Activated T-cell treated with anti-CD3 and anti-CD28 coated beads, Interleukin-2, amount 50 U/mL, for 4 hours (primary cell): ENCODE measurements at places on chromosomes 1 and 21.

- no peak for DNase-seq
Measured at GRCh38 chr1:37305108-37305507, 169.3 kb upstream of the ZC3H12A start.

DNA sequence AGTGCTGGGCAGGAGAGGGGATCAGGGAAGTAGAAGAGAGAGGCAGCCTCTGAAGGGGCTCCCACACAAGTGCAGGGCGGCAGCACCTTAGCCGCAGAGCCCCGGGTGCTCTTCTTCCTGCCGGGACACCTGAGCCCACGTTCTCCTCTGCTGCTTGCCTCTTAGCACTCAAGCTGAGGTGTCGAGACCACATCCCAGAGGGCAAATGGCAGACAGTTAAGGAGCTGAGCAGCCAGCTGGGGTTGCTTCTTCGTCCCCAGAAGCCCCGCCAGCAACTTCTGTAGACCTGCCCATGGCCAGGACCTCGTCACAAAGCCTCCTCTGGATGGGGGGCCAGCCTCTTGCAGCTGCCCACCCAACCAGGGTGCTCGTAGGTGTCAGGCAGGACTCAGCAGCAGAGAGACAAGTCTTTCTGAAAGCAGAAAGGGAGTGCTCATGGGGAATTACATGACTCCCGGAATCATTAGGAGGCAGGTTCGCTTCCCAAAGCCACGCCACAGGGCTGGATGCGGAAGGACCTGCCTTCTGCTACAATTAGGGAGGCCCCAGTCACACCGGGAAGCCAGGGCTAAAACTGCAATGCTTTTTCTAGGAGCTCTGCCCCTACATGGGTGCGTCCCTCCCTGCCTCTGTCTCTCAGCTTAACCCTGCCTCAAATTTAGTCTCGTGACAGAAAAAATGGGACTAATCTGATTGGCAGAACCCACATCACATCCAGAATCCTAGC lies 141.4 kb upstream of the RAB4A start:
- DNase-seq = no peak

GRCh38 chr1:58515794-58516401 lies 30.6 kb downstream of the OMA1 start:
- no peak for DNase-seq

GRCh38 chr1:173527151-173527826 lies 50.2 kb downstream of the PRDX6 start:
- no peak for DNase-seq

DNA sequence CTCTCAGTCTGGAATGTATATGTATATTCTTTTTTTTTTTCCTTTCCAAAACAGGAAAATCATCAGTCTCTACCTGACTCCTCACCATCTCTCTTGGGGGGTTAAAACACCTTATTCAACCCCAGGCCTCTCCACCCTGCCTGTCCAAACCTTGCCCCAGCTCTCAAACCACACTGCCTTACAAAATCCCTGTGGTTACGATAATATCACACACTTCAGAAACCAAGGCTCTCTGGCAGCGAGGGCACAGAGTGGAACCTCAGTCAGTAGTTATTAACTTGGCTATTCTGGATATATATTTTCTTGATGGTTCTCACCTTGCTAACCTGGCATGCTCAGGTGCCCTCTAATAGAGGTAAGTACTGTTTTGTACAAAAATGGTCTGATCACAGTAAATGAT lies 24.7 kb downstream of the KIAA0040 start:
- DNase-seq = no peak

- DNase-seq = no peak
Measured at GRCh38 chr1:58392083-58392482, 154.4 kb downstream of the OMA1 start.

DNA sequence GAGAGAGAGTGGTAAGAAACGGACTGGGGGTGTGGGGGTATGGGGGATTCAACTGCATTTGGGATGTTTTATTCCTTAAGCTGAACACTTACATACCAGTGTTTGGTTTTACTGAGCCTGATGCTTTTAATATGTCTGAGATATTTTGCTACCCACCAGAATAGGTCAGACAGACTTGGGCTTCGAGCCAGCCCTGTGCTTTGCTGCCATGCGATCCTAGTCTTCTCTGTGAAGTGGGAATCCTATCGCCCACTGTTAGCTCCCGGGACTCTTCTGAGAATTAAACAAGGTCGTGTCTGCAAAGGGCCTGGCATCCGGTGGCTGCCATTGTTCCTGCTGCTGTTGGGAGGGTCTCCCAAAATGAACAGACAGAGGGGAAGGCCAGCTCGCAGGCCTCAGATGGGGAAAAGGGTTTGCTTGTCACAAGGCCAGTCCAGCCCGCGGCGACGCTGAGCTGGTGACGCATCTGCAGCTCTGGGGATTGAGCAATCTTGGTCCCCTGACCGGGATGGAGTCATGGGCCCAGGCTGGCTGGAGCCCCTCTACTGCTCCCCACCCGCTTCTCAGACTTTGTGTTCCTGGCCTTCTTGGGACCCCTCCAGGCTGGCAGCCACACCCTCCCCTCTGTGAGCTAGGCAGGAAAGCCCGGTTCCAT lies 26.9 kb upstream of the ECE1 start:
- DNase-seq = no peak
